ENCODE measurements at places on chromosomes 7 and 10.

DNA sequence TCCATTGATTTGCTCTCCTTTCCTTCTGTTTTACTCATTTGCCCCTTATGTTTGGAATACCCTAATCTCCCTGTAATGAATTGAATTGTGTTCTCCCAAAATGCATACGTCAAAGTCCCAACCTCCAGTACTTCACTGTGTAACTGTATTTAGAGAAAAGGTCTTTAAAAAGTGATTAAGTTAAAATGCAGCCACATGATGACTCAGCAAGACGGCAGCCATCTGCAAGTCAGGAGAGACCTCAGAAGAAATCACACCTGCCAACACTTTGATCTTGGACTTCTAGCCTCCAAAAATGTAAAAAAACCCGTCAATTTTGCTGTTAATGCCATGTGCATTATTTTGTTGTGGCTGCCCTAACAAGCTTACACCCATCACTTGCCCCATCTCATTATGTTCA is 85.3 kb upstream of the PCLO start:
- no peak for DNase-seq

DNA sequence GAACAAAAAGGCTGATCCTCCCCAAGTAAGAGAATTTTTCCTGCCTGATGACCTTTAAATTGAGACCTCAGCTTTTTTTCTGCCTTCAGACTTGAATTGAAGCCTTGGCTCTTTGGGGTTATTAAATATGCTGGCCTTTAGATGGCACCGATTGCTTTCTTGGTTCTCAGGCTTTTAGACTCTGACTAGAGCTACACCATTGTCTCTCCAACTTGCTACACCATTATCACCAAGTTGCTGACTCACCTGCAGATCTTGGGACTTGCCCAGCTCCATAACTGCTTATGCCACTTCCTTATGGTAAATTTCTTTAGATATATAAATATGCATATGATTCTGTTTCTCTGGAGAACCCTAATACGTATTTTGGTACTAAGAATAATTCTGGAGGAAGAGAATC is 3.1 kb upstream of the ABCA13 start:
- peak; percentile 56 for DNase-seq

DNA sequence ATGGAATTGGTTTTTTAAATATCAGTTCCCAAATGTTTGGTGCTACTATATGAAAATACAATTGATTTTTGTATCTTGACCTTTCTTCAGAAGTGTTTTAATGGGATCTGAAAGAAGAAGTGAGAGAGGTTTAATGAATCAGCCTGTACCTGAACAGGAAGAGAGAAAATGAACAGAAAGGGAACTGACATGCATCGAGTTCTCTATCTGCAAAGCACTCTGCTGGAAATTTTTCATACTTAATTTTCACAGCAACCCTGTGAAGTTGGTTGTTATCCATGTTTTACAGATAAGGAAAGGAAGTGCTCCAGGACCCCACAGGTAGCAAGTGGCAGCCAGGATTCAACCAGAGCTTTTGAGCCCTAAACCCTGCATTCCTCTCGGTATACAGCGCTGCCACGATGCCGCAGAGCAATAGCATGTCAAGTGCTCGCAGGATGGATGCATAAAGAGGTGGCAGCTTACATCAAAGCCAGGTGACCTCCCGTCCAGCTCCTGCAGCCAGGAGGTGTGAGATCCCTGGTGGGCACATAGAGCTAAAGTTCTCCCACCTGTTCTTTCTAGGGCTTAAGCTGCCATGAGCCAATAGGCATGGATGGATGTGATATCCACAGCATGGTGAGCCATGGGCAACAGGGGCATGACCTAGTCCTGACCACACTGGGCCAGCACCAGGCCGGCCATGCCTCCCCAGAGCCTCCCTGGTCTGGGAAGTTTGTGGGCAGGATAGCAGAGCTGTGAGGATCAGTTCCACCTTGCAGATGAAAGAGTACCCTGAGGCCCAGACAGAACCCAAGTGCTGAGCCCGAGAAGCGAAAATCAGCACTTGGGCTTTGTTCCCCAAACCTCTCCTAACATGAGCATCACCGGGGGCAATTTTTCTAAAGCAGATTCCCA is 57.2 kb downstream of the CALML3 start:
- no peak for DNase-seq

DNA sequence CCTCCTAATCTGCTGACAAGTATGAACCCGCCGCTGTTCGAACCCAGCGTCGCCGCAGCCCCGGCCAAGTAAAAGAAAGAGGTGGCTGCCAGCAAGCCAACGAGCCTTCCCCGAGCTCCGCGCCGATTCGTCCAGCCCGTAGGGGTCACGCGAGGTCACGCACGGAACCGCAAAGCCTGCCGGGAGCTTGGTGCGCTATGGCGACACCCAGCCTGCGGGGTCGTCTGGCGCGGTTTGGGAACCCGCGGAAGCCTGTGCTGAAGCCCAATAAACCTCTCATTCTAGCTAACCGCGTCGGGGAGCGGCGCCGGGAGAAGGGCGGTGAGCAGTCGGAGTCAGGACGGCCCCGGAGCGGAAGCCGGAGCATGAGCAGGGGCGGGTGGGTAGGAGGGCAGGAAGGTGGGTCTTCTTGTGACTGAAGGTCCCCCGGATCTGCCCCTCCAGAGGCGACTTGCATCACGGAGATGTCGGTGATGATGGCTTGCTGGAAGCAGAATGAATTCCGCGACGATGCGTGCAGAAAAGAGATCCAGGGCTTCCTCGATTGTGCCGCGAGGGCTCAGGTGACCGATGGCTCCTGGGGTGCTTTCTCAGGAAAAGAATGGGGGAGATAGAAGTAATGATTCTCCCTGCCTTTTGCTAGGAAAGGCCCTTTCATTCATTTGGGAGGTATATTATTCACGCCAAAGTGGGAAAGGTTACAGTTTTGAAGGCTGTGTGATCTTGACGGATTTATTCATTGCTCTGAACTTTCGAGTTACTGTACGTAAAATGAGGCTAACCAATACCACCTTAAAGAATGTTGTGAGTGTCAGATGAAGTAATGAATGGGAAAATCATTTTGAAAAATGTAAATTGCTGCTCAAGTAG is at the start of gene CHCHD1:
CHCHD1 (plus strand) TSS at position 170 of the 870 bp plus-strand sequence; CDS start at position 198, 28 bp downstream.
- peak; percentile 92 for DNase-seq

- DNase-seq = no peak
Observed at GRCh38 chr10:20020677-20021076, 204.4 kb downstream of the PLXDC2 start.

DNA sequence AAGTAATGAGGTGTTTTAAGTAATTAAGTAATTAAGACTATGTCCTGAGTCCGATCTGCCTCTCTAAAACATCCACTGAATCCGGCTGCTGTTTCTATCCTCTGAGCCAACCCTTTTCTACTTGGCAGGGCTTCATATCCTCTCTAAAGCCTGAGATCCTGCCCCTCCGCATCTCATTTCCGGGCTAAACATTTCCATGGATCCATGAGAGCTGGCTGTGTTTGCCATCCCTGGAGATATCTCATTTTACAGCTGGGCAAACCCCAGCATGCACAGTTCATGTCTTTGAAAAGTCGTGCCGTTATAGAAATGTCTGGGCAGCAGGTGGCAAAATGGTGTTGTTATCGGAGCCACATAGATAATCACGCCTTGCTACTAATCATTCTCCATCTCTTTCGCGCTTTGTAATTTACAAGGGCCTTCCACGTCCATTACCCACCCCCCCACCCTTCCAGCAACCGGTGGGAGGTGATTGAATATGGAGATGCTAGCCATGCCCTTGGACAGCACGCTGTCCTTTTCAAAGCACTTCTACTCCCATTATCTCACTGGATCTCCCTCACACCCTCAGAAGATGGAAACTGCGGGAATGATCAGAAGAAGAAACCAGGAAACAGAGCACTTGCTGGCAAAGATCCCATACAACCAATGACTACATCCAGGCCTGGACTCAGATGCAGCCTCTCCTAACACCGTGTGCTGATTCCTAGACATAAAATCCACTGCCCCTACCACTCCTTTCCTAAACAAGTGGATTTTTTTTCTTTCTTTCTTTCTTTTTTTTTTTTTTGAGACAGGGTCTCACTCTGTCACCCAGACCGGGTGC is 1189.2 kb downstream of the TYW1 start:
- DNase-seq = no peak

- DNase-seq = peak; percentile 37
Observed at GRCh38 chr10:33315891-33316290, 18.6 kb downstream of the NRP1 start.

DNA sequence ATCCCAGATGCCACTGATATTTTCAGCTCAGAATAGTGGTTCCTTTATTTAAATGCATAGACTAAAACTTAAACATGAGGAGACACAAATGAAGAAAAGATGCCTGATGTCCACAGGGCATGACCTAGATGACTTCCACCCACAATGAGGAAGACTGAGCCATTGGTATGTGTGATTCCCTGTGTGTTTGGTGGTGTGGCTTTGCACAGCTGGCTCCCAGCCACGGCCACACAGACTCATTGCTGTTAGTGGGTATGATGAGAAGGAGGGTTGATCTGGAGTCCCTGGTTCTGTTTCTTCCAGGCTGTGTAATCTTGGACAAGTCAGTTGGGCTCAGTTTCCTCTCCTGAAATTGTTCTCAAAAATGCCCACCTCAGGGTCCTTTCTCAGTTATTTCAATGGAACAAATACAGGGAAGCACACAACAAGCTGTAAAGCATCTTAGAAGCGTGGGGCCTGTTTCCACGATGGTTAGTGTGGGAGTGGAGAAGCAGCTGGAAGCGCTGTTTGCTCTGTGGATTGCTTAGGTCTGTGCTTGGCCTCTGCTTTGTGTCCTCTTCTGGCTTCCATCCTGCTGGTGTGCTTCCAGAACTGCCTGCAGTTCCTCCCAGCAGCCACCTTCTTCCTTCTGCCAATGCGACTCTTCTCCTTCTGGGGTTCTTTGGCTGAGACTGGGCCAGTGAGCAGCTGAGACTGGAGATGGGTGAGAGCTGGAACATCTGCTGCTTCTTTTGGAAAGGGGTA is 303.7 kb downstream of the BMPER start:
- no peak for DNase-seq

DNA sequence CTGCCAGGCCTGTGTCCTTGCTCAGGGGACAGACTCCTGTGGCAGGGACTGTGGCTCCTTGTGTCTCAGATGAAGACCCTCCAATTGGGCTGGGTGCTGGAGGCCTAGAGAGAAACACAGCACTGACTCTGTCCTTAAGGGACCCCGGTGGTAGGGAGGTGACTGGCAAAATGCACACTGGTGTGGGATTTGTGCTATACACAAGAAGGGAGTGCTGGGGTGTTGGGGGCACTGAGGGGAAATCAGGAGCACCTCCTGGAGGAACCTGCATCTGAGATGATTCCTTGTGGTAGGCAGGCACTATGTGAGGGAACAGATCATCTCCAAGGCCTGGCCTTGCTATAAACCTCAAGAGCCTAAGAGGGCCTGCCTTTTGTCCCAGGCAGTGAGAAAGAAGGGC is 149.2 kb downstream of the RPS24 start:
- no peak for DNase-seq

DNA sequence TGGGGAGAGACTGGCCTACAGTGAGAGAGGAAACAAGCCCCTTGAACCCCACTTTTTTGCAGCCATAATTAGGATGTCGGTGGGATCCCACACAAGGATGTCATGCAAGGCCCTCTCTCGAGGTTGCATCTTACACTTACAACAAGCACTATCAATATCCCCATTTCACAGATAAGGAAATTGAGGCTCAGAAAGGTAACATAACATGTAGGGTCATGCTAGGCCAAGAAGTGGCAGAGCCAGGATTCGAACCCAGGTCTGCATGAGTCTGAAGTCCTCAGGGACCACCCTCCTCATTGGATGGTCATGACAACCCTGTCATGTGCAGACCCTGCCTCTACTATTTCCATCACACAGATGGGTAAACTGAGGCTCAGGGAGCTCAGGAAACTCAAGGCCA is 123.5 kb downstream of the C10orf105 start:
- no peak for DNase-seq

DNA sequence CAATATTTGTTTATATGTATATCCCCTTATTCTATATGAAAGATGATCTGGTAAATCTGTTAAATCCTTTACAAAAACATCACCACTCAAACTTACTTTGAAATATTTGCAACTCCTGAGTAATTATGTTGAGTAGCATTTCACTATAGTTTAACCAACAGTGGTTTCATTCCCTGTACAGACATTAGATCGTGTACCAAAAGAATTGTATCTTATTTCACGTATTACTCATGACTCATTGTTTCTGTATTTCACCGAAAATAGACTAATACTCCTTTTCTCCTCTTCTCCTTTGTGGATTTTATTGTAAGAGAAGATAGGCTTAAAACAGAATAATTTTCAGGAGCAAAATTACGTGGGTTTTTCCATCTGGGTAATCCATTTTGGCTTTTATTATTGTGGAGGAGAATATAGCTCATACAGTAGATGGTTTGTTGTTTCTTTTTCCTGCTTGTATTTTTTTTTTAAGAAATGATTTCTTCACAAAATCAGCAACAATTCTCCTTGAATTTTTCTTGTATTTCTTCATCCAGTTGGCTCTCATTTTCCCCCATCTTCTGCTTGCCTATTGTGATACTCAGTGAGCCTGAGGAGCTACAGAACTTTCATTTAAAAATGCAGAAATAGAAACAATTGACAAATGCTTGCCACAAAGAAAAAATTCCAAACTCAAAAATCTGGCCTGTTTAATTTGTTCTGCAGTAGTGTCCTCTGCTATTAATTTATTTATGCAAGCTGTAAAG is 90.6 kb upstream of the OIT3 start:
- DNase-seq = no peak

DNA sequence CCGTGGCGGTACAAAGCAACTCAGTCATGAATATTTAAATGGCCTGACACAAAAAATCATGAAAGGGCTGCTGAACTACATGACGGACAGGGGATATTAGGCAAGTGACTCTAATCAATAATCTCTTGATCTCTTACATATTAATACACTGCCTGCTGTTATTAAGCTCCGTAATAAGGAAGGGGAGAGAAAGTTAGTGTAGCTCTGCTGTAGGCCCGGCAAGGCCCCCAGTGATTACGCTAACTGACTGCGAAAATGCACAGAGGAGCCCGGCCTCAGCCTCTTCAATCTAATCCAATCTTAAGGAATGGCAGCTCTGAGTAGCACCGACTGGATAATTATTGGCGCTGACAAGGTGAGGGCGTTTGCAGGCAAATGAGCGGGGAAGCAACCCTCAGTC is 583.5 kb upstream of the MKI67 start:
- no peak for DNase-seq

GRCh38 chr10:123404357-123404756 is 250.2 kb downstream of the BUB3 start:
- DNase-seq = no peak

- peak; percentile 72 for DNase-seq
Observed at GRCh38 chr10:30581779-30582380, 47.7 kb downstream of the LYZL2 start.

- no peak for DNase-seq
Observed at GRCh38 chr7:21071561-21072501, 285.1 kb upstream of the SP8 start.

GRCh38 chr10:59945991-59946390 is 39.6 kb upstream of the CCDC6 start:
- no peak for DNase-seq

Measured in DMS53 (cell line).